Thoracic aorta (tissue), 2 donors: ENCODE measurements at places on chromosomes 5 and 9.

DNA sequence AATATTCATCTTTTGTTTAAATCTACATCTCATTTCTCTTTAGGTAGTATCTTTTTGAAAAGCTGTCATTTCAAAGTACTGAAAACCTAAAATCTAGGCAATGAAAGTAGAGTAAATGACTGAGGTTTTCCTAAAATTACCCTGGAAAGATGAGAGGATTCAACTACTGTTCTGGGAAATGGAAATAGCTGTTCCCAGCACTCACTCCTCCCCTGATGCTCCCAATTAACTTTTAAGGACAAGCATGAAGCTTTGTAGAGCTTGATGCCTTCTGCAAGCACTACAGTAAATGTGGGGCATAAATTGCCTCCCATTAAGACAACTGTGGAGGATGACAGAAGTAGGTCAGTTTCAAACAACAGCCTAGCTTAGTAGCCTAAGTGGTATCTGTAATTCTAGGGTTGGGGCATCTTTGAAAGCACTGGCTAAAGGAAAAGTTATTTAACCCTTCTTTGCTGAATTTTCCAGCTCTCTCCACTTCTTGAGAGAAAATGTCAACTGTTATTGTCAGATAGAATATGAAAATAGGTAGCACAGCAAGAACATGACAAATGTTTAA is 100.2 kb upstream of the GNA14 start:
- H3K4me1 ChIP-seq, result peaks cover 20% of the 10 kb centered on the region
- peak overlapping the region; percentile 14 for H3K27ac ChIP-seq
- H3K27me3 ChIP-seq, result no peaks in the 10 kb centered on the region
- DNase-seq, result no peak
- no peak overlapping the region for H3K4me3 ChIP-seq
- no peaks in the 10 kb centered on the region for H3K36me3 ChIP-seq

DNA sequence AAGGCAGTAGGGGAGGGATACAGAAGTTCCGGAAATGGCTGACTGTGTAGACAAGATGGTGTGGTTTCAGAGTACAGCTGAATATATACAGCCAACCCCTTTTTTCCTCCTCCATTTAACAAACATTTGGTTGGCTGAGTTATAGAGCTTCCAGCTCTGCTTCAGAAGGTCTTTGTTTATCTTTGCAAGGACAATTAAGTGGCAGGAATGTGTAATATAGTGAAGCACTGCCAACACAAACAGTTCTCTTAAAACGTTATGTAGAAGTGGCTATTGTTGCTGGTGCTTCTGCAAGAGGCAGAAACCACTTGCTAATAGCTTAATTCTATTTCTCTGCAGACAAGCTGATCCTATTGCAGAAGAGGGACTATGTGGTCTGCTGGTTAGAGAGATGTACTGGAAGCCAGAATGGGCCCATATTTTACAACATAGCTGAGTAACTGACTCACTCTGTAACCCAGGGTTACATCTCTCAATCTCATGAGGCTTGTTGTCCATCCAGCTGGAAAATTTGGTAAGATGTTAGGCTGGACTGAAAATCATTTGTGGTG is 62.7 kb upstream of the OSMR start:
- H3K27ac ChIP-seq, result peak overlapping the region; percentile 51
- peaks cover 6% of the 10 kb centered on the region for H3K4me1 ChIP-seq
- H3K27me3 ChIP-seq, result no peaks in the 10 kb centered on the region
- H3K36me3 ChIP-seq, result no peaks in the 10 kb centered on the region
- H3K4me3 ChIP-seq, result no peak overlapping the region
- DNase-seq, result no peak

- no peak for DNase-seq
- H3K27ac ChIP-seq, result no peak overlapping the region
Observed at GRCh38 chr9:5718296-5719032, 89.6 kb downstream of the RIC1 start.

- no peaks in the 10 kb centered on the region for H3K36me3 ChIP-seq
- no peaks in the 10 kb centered on the region for H3K27me3 ChIP-seq
- no peaks in the 10 kb centered on the region for H3K4me1 ChIP-seq
- no peak for DNase-seq
- H3K4me3 ChIP-seq, result no peak overlapping the region
Observed at GRCh38 chr9:74006935-74007334, 490.2 kb upstream of the RORB start.
